ENCODE measurements at places on chromosomes 12 and 14.
A peak's percentile ranks its signal among the peaks of the same experiment; 100 is the strongest.

- no peak for DNase-seq
These were observed 7.7 kb upstream of the MMP19 start for GRCh38 chr12:55850401-55850800.

- DNase-seq = no peak
These were observed 67.3 kb downstream of the HSPB8 start for GRCh38 chr12:119245904-119246494.

DNA sequence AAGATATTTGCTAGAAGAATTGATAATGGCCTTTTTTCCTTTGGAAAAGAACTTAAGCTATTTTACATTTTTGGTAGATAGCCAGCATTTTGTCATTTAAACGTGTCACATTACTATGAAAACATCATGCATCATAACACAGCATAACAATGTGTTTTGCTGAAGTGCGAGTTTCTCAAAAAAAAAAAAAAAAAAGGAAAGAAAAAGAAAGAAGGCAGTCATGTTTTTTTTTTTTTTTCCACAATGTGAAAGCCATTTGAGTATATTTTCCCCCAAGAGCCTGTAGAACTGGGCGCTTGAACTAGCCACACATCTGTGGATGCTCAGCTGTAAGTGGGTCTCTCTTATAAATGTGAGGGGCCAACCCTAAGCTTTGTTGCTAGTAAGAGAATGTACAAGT, 300.1 kb downstream of the AKAP6 start:
- no peak for DNase-seq

- DNase-seq = no peak
These were observed 978.4 kb downstream of the BCL11B start for GRCh38 chr14:98293576-98293975.

- DNase-seq = peak; percentile 72
These were observed 23.5 kb upstream of the GPRC5D start for GRCh38 chr12:12975322-12976077.

DNA sequence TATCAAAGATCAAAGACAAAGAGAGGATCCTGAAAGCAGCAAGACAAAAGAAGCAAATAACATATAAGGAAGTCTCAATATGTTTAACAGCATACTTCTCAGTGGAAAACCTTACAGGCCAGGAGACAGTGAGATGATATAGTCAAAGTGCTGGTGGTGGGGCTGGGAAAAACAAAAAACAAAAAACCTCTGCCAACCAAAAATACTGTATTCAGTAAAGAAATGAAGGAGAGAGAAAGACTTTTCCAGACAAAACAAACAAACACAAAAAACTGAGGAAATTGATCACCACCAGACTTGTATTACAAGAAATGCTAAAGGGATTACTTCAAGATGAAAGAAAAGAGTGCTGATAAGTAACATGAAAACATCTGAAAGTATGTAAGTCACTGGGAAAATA, 221.2 kb downstream of the ADGRD1 start:
- DNase-seq = no peak

GRCh38 chr12:97305651-97306050, 157.0 kb upstream of the RMST start:
- no peak for DNase-seq

All from WERI-Rb-1 (cell line).